ENCODE measurements at places on chromosomes 13 and 19.
A peak's percentile ranks its signal among the peaks of the same experiment; 100 is the strongest.

DNA sequence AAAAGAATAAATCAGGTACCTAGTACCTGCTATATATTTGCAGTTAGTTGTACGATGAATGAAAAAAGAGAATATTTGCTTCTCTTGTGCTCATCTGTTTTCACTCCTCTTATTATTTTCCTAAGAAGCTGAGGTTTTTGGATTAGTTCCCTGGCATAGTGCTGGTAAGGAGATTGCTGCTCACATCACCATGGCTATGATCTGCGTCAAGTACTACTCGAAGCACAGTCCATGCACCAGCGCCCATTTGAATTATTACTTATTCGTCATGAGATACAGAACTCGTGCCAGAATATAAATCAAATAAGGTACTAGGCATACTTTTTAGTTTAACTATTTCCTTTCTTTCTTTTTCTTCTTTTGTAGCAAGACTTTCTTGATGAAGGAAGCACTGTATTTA is 7.1 kb downstream of the SERTM1 start:
- DNase-seq: no peak

DNA sequence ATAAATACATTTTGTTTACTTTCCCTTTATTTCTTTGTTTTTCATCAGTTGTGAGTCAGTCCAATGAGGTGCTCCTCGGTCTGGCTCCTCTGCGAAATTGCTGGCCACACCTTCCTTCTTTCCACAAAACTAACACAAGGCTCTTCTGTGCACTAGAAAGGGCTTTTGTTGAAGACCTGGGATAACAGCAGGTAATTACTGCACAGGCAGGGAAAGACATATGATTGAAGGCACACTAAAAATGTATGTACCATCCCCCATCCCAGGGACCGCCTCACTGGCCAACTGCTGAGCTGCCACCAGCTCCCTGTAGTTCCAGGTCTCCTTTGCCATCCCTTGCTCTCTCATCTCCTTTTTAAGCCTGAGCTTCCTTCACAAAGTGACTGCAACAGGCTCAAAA is 180.5 kb downstream of the EFNB2 start:
- no peak for DNase-seq

DNA sequence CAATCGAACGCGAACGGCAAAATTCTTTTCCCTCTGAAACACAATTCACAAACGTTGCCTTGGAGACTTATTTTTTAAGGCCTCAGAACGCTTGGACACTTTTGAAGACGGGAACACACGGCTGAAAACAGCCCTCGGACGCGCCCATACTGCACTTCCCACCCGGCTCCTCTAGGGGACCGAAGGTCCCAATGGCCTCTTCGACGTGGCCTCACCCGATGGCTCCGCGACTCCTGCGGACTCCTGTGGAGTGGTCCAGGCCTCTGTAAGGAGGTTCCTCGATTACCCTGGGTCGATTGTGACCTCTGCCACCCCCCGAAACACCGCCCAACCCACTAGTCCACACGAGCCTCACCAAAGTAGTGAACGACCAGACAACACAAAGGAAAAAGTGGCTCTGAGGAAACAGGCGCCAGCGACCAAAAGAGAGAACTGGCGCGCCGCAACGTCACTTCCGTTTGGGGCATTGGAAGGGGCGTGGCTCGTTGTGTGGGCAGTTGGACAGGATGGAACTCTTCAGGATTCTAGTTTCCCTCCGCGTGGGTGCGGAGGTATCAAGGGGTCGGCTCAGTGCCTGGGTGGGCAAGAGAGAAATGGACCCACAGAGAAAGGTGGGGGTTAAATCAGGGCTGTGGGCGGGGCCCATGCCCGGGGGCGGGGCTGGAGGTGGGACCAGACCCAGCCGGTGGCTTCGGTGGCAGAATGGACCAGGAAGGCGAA is at the start of gene ZNF560:
TSS of gene ZNF560 (minus strand) at position 434 of the 720 bp plus-strand sequence. CDS start 23,303 bp downstream, outside the sequence.
- peak; percentile 44 for DNase-seq

DNA sequence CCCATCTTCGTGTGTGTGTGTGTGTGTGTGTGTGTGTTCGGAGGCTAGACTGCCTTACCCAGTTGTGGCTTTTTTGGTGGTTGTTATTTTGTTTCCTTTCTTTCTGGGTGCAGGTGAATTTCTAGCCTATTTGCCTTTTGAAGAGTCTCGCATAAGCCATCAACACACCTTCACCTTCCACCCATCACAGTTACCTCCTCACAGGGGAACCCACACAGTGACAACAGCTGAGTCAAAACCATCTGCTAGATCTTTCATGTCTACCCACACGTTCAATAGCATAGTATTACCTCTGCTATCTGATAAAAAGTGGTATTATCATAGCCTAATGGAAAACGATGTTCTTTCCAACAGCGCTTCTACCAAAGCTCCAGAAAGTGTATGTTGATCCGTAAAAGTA is 303.2 kb upstream of the TMTC4 start:
- no peak for DNase-seq

- DNase-seq: no peak
Measured at GRCh38 chr19:46141421-46141820, 6.6 kb upstream of the IGFL2 start.

GRCh38 chr13:41401366-41401765 is 56.0 kb upstream of the RGCC start:
- no peak for DNase-seq

GRCh38 chr19:44552324-44552723 is 22.8 kb upstream of the CEACAM20 start:
- DNase-seq: no peak

DNA sequence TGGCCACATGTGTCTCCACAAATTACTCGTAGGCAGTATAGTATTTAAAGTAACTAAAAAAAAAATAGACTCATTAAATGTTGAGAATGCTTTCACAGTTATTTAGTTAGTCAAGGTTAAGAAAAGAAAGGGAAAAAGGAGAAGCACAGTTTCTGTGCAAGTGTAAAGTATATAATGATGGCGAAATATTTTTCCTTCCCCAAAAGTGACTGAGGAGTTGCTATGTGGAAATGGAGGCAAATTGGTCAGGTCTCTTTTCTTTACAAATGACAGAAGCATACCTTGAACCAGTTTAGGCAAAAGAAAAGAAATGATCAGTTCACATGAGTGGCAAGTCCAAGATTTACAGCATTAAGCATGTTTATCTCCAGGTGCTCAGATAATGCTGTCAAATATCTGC is 18.0 kb downstream of the CSNK1A1L start:
- DNase-seq: no peak

DNA sequence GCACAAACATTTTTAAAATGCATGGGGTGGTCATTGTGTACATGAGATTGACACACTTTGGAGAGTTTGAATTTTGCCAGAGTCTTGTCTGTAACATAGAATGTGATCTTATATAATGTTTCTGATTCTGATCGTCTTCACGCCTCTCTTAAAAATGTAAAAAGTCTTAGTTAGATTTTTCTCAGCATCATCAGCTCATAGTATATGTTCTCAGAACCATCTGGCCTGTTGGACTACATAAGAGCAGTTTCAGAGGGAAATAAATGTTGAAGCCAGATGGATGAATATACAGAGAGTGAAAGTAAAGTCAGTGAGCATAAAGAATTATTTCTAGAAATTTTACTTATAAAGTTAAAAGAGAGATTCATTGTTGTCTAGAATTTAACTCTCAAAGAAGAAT is 789.9 kb upstream of the MIR17HG start:
- no peak for DNase-seq

GRCh38 chr13:47903836-47904235 is 97.2 kb downstream of the SUCLA2 start:
- DNase-seq: peak; percentile 77

Measured in fibroblast of skin of right quadriceps (primary cell).